Activated CD4-positive, CD25-positive, alpha-beta regulatory T cell (primary cell): ENCODE measurements at places on chromosomes 12 and 14.
A peak's percentile ranks its signal among the peaks of the same experiment; 100 is the strongest.

GRCh38 chr12:103468837-103469236 is 26.9 kb downstream of the C12orf42 start:
- DNase-seq, result no peak

DNA sequence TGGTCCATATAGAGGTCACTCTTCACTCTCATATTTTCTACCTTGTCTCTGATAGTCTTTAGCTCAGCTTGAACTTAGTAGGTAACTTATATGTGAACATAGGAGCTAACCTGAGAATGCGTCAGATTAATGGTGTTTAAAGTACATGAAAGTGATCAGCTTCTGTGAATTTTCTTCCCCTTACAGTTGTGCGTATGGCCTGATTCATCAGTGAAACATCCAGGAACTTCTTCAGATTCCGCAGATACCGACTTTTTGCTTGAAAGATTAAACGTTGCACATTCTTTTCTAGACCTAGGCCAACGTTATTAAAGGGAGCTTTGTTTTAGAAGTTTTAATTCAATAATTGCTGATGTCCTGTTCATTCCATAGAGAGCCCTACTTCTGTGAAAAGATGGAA is 1945.1 kb upstream of the SEL1L start:
- no peak for DNase-seq

GRCh38 chr12:94099632-94100031 is 48.7 kb upstream of the PLXNC1 start:
- DNase-seq, result no peak

DNA sequence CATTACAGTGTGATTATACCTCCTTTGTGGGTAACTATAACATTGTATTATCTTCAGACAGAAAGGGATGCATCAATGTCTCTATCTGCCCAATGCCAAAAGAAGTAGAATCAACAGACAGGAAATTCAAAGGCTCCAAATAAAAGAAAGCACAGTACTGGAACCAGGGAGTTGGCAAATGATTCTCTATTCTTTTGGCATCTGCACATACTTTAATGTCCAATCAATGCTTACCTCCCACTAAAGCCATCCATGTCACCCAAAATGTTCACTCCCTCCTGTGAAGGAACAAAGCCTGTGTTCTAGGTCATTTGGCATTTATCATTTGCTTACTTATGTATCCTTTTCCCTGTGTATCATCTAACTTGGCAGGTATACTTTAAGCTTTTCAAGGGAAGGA is 36.7 kb downstream of the KIF21A start:
- no peak for DNase-seq

- no peak for DNase-seq
These were observed 70.2 kb downstream of the ETV6 start for GRCh38 chr12:11719678-11720099.

DNA sequence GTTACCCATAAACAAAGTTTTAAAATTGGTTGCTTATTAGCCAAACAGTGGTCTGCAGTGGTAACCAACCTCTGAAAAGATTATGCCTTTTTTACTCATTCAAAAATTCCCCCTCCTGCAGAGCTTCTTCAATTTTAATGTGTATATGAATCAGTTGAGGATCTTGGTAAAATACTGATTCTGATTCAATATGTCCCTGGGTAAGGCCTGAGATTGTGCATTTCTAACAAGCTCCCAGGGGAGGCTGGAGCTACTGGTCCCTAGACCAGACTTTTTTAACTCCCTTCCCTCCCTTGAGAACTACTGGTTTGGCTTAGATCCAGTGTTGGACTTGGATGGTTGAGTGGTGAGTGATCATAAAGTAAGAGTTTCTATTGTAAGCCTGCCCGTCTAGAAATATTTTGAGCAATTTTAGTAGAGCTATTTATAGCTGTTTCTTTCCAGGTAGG is 90.2 kb downstream of the FUT8 start:
- DNase-seq, result no peak

- DNase-seq, result no peak
These were observed 24.3 kb downstream of the PPM1H start for GRCh38 chr12:62910549-62911169.

- DNase-seq, result no peak
These were observed 78.3 kb upstream of the PSMA6 start for GRCh38 chr14:35213869-35214387.

DNA sequence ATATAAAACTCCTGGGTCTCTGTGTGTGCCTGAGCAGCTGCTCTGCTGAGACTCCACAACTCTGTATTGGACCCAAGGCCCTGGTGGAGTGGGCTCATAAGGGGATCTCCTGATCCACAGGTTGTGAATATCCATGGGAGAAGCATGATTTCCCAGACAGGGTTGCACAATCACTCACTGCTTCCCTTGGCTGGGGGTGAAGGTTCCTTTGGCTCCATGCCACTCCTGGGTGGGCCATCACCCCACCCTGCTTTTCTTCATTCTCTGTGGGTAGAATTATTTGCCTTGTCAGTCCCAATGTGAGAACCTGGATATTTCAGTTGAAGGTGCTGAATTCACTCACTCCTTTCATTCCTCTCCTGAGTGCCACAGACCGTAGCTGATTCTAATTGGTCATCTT is 205.2 kb upstream of the TMEM260 start:
- DNase-seq, result no peak

DNA sequence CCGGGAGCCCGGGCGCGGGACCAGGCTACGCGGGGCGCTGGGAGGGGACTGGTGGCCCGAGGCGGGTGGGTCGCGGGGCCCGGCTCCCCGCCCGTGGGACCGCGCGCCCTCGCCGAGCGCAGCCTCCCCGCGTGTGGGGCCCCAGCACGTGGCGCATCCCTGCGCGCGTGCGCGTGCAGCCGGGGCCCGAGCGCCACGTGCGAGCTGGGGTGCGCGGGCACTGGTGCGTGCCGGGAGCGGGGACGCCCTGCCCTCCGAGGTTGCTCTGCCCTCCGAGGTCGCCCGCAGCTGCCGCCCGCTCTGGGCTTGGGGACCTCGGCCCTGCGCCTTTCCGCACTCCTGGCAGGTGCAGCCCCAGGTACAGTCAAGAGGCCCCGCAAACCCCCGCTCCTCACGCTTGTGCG is 365 bp upstream of the CCDC88C start:
- peak; percentile 51 for DNase-seq

GRCh38 chr12:106132175-106133135 is 6.3 kb downstream of the NUAK1 start:
- DNase-seq, result no peak

GRCh38 chr12:2391740-2392331 is 339.0 kb downstream of the CACNA1C start:
- DNase-seq, result no peak

- DNase-seq, result no peak
These were observed 376.0 kb downstream of the ALG10 start for GRCh38 chr12:34398366-34398705.

GRCh38 chr12:133202493-133203343 is 21.4 kb downstream of the ZNF268 start:
- DNase-seq, result no peak

DNA sequence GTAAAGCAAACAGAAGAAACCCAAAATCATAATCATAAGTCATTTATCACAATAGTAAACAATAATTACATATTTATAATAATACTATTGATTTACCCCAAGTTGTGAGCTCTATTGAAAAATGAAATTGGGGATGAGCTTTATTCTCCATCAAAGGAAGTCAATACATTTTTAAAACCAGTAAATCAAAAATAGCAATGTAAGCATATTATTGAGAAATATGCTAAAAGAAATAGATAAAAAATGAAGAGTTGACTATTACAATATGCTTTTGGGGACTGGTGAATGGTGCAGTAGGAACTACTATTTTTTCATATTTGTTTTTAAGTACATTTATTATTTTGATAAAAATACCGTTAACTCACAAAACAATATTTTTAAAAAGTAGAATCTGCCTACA is 31.2 kb upstream of the STK38L start:
- no peak for DNase-seq

- no peak for DNase-seq
These were observed 23.3 kb upstream of the HMGA2 start for GRCh38 chr12:65800937-65801336.

- DNase-seq, result no peak
These were observed 266.4 kb downstream of the NAV3 start for GRCh38 chr12:78096909-78097597.

DNA sequence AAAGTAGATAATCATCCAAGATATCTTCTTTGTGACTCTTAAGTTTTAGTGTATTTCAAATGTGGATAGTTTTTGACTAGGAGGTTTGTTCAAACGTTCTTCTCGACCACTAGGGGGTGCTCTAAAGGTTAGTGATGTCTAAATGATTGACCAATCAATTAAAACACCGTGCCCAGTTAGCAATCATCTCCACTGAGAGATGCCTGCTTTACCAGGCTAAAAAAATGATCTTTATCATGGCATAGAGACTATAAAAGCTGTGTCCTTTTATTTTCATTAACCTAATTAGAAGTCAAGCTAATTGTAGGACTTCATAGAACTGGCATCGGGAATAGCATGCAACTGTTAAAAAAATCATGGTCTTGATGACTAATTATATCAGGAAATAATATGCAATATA is 153.9 kb downstream of the PRKCH start:
- no peak for DNase-seq

DNA sequence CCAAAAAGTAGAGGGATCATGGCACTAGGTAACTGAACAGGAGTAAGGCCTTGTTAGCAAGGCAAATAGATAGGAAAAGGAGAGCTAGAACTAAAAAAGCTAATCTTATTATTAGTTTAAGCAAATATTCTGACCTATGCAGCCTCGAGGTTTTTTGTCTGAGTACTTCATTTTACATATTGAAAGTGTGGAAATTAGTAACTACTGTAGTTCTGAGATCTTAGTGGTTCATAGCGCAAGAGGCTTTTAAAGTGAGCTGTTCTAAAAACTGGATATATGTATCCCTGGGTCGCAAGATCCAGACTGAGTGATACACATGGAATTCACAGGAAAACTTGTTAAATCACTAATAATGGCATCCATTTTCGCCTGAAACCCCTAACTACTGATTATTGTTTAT is 411.0 kb upstream of the SOX5 start:
- no peak for DNase-seq

- no peak for DNase-seq
These were observed 409.8 kb downstream of the RERGL start for GRCh38 chr12:17680220-17680619.

GRCh38 chr14:36067428-36068187 is 108.9 kb downstream of the PTCSC3 start:
- DNase-seq, result no peak

- DNase-seq, result no peak
These were observed 34.1 kb downstream of the RAD51B start for GRCh38 chr14:67853715-67854114.

DNA sequence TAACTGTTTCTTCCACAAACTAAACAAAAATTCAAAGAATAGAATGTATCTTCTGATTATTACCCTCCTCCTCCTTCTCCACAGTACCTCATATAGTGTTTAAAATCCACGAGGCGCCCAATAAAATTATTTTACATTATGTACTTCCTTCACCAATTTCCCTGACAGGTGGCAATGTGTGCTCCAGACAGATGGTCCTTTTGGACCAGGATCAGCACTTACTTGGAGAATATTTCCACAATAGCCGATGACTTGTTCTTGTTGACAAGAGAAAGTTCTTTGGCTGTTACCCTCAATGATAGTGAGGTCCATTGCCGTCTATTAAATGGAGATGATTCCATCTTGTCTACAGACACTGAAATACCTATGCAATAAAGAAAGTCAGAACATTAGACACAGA is 34.9 kb downstream of the LIMA1 start:
- DNase-seq, result no peak

DNA sequence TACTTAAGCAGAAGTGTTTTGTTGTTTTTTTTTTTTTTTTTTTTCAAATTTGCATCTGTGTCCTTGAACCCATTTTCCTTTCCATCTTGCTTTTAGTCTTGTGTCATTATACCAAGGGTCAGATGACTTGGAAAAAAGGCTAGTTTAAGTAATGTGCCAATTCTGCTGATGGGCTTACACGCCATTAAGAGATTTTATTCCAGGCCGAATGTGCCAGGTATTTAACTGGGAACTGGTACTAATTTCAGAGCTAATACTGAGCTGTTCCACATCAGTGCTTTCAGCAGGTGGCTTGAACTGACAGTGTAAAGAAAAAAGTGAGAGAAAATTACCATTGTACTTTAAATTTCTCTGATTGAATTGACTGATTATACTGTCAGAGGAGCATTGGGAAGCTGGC is 224.9 kb downstream of the NPAS3 start:
- DNase-seq, result no peak

- no peak for DNase-seq
These were observed 148.1 kb upstream of the CCDC198 start for GRCh38 chr14:57641776-57642175.

DNA sequence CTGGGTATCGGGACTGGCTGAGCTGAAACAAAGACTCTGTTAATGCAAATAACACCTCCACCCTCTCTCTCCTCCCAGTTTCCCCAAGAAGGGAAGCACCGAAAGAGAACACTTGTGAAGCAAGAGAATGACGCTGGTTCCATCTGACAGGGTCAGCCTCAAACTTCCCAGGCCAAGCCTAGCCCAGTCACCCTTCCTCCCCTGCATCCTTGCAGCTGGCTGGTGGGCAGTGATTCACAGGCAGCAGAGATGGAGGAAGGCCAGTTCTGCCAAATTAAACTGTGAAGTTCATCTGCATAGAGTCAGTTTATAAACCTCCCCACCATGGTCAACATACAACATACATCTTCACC is 2.8 kb downstream of the LRRC74A start:
- DNase-seq, result no peak

DNA sequence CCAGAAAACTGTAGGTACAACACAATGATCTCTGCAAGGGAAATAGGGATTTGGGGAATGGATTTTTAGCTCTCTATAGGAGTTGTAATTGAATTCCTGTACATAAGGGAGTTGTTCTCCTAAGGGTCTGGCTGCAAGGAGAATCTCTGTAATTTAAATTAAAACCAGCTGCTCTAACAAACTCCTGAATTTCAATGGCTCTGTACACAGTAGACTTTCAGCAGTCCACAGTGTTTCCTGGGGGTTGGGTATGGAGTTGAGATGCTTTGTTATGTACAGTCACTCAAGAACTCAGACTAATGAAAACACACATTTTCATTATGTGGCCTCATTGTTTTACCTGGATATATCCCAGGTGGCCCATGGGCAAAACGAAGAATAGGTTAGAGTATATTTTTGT is 93.2 kb downstream of the NAV3 start:
- no peak for DNase-seq

DNA sequence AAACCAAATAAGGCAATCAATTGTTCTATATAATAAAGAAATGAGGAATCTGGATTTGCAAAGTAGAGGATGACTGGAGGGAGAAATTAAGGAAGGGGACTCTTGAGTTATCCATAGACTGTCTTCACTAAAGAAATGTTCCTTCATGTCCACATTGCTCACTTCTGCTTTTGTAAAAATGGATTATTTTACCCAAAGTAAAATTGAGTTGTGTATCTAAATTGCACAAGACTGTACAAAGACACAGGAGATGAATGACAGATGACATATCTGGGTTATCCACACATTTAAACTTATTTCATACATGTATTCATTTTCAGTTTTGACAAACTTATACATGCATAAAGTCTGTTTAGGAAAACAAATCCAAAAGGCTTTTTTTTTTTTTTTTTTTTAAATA is 11.3 kb downstream of the ATP2B1 start:
- no peak for DNase-seq
